ENCODE measurements at places on chromosomes 7 and 10.

GRCh38 chr10:70192326-70192968 lies 22.1 kb upstream of the SAR1A start:
- DNase-seq, result no peak

GRCh38 chr10:14060320-14061070 lies 270.2 kb downstream of the FRMD4A start:
- DNase-seq, result no peak

DNA sequence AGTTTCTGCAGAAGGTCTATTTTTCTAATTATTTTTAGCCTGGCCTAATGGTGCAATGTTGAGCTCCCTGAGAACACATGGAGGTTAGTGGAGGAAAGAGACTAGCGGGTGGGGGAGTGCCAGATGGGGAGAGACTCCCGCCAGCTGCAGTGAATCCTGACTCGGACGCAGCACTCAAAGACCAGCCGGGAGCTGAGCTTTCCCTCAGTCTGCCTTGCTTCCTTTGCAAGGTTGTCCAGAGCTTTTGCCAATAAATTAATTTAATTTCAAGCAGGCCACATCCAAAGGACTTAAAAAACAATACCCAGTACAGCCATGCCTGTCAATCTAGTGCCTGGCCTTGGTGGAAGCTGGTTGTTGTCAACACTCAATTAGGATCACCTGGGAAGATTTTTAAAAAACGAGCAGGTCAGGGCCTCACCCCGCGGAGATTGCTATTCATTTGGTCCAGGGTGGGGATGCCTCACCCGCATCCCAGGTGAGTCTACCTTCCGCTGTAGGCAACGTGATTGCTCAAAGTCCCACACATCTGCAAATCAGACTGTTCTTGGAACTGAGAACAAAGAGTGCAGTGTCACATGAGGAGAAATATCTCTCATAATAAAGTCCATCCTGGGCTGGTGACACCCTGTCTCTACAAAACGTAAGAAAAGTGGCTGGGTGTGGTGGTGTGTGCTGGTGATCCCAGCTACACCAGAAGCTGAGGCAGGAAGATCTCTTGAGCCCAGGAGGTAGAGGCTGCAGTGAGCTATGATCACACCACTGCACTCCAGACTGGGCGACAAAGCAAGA lies 4.0 kb downstream of the CLRN3 start:
- DNase-seq, result no peak

DNA sequence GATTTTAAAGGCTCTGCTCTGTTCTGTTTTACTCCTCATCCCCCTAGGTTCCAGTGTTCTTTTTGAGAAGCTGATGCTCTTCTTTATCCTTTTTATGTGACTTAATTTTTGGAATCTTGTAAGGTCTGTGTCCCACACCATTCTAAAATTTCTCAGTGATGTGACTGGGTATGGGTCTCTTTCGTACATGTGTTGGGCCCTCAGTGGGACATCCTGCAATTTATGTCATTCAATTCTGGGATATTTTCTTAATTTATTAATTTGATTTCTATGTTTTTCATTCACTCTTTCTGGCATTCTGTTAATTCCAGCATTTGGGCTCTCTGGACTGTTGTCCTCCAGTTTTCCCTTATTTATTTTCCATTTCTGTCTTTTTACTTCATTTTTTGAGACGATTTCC lies 19.4 kb downstream of the CCDC126 start:
- DNase-seq, result no peak
